Stimulated activated CD4-positive, alpha-beta T cell treated with anti-CD3 and anti-CD28 coated beads, TNF-alpha, amount 100 ng/mL, for 48 hours (primary cell): ENCODE measurements at places on chromosomes 3 and 15.

DNA sequence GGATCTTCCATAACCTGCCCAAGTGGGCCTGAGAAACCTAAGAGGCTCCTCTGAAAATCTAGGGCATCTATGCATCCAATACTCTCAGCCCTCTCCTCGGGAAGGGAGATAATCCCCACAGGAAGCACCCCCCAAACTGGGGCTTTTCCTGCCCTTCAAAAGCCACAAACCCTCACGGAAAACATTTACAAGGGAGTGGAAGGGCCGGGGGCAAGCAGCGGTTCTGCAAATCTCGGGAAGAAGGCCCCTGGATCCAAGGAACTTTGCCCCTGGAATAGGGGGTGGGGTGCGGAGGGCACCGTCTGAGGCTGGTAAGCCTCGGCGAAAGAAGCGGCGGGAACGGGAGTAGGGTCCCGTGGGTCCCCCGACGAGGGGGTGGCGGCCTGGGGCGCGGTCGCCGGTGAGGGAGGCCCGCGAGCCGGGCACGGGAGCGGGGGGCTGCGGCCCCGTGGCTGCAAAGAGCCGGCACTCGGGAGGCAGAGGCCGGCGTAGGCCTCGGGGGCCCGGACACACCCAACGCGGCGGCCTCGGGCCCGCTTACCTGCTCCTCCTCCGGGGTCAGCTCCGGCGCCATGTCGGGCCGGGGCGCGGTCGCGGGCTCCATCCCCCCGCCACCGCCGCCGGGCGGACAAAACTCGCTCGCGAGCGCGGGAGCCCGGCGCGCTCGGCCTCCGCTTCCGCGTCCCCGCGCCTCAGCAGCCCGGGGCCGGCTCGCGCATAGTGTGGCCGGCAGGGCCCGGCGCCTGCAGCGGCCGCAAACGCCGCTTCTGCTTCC, 755 bp downstream of the PTPN9 start:
- no peak for DNase-seq

GRCh38 chr3:38150780-38151528, 12.5 kb downstream of the MYD88 start:
- DNase-seq: no peak

DNA sequence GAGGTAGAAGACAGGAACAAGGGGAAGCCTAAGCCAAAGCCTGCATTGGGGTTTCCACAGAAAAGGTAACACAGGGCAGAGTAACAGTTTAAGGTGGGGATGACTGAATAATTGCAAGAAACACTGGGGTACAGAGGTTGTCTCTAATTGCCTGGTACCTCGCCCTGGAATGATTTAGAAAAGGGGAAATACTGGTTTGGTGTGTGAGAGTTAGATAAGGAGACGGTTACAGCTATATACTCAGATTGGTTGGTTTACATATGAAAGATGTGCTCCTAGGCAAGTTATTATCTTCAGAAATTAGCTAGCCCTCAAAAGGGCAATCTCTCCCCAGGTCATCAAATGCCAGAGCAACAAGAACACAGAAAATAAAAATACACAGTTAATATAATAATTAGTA, 58.8 kb downstream of the SMARCC1 start:
- no peak for DNase-seq

- no peak for DNase-seq
Measured at GRCh38 chr15:53059273-53060043, 269.3 kb upstream of the ONECUT1 start.

GRCh38 chr15:79091204-79091867, 756 bp upstream of the RASGRF1 start:
- no peak for DNase-seq
